ENCODE measurements at places on chromosomes 4 and X.

DNA sequence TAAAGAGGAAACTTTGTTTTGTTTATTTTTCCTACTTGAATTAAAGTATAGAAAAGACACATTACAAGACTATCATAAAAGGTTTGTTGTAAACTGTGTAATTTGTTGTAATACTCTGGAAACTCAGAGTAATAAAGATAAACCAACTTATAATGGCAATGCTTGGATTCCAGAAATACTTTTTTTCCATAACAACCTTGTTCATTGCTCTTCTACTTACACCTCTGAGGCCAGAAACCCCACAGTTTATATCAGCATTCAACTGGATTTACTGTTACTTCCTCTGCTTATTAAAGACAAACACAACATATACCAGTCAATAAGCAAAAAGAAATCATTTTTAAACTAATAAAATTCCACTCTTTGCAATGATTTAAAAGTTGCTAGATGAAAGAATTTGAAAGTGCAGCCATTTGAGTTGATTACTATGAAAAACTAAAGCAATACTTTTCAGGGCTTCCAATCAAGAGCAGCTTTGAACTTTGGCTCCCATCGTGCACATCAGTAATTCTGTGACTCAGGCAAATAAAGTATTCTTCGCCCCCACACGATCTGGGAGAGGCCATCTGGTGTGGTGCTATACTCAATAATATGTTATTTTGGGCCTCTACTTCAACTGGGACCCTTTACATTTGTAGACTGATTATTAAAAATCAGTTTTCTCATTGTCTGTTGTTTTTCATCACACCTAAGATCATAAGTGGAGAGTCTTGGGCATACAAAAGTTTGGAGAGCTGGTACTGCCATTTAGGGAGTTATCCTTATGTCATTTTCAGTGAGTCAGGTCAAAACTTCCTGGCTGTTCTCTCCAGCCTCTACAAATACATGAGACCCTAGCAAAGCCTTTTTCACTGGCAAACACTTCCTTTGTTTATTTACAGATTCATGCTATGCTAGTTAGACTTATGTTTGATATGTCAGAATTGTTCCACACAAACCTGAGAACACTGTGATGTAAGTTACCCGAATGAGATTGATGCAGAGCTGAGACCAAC, 20.5 kb downstream of the DDIT4L start:
- DNase-seq = no peak

GRCh38 chr4:8005814-8006215, 66.2 kb upstream of the AFAP1 start:
- DNase-seq = no peak

GRCh38 chr4:117550085-117550484, 464.7 kb upstream of the TRAM1L1 start:
- no peak for DNase-seq

DNA sequence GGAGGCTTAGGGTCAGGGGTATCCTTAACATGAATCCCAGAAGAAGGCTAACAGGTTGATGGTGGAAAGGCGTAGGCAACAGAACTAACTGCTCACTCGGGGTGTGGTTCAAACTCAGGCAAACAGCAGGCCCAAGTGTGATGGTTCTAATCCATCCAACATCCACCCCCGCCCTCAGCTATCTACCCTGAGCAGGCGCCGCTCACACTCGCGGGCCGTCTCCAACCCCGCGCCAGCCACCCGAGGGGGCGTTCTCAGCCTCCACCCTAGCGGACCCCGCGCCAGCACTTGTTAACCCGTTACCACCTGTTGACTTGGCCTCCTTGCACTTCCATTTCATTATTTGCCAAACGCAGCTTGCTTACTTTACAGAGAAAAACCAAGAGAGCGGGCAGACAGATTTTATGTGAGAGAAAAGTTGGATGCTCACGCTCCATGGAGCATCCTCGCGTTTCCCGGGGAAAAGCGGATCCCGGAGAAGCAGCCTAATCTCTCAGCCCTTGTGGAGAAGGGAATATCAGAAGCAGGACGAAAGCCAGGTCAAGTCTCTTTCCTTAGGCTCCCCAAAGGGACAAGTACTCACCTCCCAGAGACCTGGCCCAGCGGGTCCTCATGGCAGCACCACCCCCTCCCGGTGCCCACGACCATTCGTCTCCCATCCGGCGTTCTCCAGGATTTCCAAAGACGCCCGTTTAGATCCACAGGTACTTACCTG, 773 bp downstream of the SNCA start:
- no peak for DNase-seq

- no peak for DNase-seq
These were observed 95.4 kb downstream of the KDR start for GRCh38 chr4:55029821-55030503.

DNA sequence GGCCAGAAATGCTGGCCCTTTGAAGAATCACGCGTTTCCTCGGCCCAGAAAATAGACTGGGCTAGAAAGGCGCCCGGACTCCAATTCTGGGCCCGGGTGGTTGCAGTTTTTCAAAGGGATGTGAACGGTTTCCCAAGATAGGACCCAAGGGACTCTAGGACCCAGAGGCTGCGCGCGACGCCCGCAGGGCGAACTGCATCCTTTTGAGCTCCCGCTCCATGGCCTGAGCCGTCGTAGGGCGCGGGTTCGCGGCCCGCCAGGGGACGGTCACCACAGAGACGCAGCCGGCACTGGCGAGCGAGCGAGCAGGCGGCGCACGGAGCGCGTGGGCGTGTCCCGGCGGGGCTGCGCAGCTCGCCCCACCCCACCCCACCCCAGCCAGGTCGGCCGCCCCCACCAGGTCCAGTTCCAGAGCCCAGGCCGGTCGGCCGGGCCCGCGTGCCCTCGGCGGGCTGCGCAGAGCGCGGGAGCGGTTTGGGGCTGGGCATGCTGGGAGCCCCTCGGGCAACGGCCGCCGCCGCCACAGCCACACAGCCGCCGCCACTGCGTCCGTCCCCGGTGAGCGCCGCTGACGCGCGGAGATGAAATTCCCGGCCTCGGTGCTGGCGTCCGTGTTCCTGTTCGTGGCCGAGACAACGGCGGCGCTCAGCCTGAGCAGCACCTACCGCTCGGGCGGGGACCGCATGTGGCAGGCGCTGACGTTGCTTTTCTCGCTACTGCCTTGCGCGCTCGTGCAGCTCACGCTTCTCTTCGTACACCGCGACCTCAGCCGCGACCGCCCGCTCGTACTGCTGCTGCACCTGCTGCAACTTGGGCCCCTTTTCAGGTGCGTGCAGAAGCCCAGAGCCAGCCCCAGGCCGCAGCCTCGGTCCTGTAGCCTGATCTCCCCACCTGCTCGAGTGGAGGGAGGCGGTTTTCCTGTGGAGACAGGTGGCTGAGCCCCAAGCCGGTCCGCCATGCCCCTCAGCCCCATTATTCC, at the start of gene XK:
Gene XK, plus strand, starts transcription at position 411 of the 979 bp plus-strand sequence. Its CDS starts 171 bp downstream, at position 582.
- no peak for DNase-seq

- no peak for DNase-seq
These were observed 115.8 kb downstream of the NAA11 start for GRCh38 chr4:79209822-79210635.

Data from CD4-positive, alpha-beta T cell treated with Interleukin-6 at 100 ng/mL for 8 hours (primary cell).